ENCODE measurements at places on chromosomes 3 and 15.
A peak's percentile ranks its signal among the peaks of the same experiment; 100 is the strongest.

GRCh38 chr3:168427156-168427555 lies 331.4 kb upstream of the GOLIM4 start:
- no peak for DNase-seq

GRCh38 chr3:186181901-186182300 lies 73.0 kb upstream of the ETV5 start:
- no peak for DNase-seq

DNA sequence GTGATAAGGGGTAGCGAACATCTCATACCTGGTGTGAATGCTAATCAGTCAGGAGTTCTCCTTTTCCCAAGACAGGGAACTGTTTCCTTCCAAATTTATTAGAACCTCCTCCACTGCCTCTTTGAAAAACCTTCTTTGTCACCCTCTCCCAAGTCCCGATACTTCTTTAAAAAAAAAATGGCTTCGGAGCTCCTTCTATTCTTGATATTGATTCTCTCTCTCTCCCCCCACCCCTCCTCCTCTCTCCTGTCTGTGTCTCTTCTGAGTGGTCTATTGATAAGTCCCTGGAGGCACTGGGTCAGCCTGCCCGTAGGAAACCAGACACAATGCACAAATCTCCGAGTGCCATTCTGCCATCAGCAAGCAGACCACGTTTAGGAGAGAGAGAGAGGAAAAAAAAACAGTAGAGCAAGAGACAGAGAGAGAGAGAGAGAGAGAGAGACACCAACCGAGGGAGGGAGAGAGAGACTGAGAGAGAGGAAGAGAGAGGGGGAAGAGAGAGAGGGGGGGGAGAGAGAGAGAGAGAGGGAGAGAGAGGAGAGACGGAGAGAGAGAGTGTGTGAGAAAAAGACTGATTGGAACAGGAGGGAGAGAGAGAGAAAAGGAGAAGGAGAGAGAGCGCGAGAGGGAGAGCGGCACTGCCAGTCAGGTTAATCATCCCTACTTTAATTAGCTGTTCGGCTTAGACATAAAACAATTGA lies 160.9 kb downstream of the TIGIT start:
- no peak for DNase-seq

DNA sequence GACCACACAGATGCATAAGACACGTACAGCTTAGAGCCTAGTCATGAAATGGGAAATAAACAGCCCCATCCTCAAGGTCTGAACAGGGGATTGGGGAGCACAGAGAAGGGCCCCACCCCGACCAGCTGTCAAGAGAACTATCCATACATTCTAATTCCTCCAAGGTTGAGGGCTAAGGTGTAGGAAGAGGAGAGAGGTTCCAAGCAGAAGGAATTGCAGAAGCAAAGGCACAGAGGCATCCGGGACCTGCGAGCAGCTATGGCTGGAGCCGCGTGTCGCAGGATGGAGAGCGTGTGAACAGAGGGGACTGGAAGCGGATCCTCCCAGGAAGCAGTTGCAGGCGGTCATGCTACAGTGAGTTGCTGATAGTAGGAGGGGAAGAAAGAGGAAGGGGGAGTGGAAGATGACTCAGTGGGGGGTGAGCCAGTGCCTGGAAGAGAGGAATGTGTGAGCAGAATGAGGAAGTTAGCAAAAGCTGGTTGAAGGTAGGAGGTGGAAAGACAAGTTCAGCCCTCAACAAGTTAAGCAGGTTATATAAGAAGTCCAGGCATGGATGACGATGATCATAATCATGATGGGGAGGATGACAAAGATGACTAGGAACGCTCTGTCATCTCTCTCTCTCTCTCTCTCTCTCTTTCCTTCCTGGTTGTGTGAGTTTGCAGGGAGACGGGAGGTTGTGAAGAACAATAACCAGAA lies 89.7 kb downstream of the LIPC start:
- DNase-seq = no peak

DNA sequence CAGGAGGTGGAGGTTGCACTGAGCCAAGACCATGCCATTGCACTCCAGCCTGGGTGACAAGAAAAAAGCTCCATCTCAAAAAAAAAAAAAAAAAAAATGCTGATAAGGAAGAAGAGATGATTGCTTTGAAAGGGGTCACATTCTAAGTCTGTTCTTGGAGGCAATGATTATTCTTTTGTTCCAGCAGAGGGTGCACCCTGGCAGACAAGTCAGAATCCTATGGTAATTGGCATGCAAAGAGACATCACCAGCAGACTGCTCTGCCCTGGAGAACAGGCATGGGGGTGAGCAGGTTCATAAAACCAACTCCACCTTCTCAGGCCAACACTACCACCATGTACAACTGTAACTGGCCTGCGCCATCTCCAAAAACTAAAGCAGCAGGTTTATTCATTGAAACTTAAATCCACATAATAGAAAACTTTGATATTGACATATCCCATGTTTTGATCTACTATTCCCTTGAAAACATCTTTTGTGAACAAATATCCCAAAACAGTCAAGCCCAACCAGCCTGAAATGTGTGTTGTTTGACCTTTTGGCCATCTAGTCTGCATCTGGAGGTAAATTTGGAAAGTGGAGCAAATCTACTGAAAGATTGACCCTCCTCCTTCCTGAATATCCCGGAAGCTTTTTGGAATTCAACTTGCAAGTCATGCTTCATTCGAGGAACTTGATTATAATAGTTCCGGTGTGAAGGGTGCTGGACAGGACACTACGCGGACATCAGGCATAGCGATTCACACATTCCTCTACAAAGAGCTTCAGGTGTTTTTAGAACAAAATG lies 100.3 kb downstream of the MECOM start:
- DNase-seq = no peak

- DNase-seq = no peak
These were observed 261.4 kb downstream of the GBE1 start for GRCh38 chr3:81500039-81500438.

GRCh38 chr3:157029365-157029790 lies 130.6 kb downstream of the CCNL1 start:
- DNase-seq = no peak

DNA sequence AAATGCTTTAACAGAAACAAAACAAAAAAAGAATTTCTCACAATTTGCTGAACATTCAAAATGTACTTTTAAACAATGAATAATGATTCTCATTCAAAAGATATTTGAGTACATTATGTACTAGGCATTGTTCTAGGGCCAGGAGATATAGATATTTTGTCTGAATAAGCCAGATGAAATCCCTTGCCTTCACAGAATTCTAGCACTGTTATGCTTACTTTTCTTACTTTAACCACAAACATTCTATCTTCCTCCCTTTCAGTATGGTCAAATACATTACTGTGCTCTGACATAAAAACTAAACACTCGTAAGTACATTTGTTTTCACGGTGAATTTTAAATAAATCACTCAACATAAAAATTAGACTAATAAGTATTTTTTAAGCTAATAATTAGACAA lies 116.7 kb downstream of the ADAM10 start:
- no peak for DNase-seq

DNA sequence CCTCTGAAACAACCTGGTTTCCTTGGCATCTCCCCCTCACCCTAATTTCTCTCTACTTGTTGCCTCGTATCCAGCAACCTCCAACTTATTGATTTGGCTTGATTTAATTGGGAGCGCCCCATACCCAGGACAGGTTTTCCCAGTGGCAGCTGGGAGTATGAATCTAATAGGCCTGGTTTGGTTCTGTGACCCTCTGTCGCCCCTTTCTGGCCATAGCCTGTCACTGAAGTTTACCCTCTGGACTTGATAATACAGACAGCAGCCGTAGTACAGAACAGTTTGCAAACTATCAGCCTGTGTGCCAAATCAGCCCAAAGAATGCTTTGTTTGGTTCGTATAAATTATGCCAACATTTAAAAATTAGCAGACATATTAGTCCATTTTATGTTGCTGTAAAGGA lies 525.1 kb upstream of the GOLIM4 start:
- DNase-seq = no peak

DNA sequence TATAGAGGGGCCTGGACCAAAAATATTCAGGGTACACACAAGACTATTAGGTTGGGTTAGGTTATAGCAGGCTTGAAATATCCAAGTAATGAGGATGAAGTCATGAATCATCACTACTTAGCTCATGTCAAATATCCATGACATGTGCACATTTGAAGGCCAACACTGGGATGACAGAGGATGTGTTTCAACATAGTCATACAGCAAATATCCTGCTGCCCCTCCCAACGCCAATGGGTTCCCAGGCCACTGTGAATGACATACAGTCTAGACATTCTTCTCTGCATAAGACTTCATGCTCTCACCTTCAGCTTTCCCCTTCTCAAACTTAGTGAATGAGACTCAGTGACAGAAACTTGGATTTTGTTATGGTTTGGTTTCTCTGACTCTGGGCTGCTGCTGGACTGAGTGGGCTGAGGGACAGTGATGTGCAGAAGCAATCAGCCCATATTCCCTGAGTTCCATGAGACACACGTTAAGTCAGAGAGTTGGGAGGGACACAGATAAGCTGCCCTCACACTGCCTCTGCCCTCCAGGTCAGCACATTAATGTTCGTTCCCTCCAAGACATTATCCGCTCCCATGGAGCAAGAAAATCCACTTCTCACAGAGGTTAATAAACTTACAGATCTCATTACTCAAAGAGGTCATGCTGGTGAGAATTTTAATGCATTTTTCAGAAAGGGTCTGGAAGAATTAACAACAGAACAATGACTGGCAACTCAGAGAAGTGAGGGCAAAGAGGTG lies 15.4 kb downstream of the HOMER2 start:
- DNase-seq = no peak

DNA sequence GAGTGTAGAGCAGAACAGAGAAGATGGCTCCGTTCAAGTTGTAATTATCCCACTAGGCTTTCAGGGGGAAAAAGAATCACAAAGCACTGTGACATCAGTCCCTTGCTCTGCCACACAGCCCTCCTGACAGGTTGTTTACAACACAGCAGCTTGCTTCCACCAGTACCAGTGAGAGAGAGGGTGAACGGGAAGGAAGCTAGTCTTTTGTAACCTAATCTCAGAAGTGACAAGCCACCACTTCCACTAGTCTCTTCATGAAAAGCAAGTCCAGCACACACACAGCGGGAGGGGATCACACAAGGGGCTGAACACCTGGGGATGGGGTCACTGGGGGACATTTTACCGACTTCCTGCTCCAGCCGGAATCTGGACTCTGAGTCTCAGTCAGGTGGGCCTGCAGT lies 86.3 kb downstream of the FAM81A start:
- peak; percentile 30 for DNase-seq

Measured in CD4-positive, alpha-beta T cell treated with Interleukin-6 at 100 ng/mL for 8 hours (primary cell).